ENCODE measurements at places on chromosomes 11 and 22. TPM values are rescaled to one million over a fixed set of nuclear protein-coding genes. Genes with fewer than 3 reads are reported as not detected.

TTC28 gene
- total RNA-seq = 34.1 TPM

OR52I1 gene
- not detected for total RNA-seq

WT1 gene
- 8.5 TPM for total RNA-seq

GRM5 gene
- total RNA-seq = 0.22 TPM

RAG2 gene
- not detected for total RNA-seq

ARHGAP8 gene
- 8.2 TPM for total RNA-seq

GPR83 gene
- not detected for total RNA-seq

TMPRSS6 gene
- not detected for total RNA-seq

MUC5B gene
- total RNA-seq = not detected

MYBPC3 gene
- total RNA-seq = 0.48 TPM

YPEL1 gene
- 2.2 TPM for total RNA-seq

JHY gene
- 12.0 TPM for total RNA-seq

ZP1 gene
- total RNA-seq = 1.4 TPM

BACE1 gene
- total RNA-seq = 25.5 TPM

STK33 gene
- 1.3 TPM for total RNA-seq

PARVG gene
- 23.0 TPM for total RNA-seq

C22orf42 gene
- not detected for total RNA-seq

DSCAML1 gene
- 0.45 TPM for total RNA-seq

LMO1 gene
- not detected for total RNA-seq

SYT7 gene
- total RNA-seq = 2.4 TPM

MS4A18 gene
- not detected for total RNA-seq

LRRC56 gene
- 0.71 TPM for total RNA-seq

OR6T1 gene
- total RNA-seq = not detected

PGA3 gene
- 47.2 TPM for total RNA-seq

ELMOD1 gene
- 0.16 TPM for total RNA-seq

CBX6 gene
- 57.4 TPM for total RNA-seq

SCN4B gene
- 2.3 TPM for total RNA-seq

CD3G gene
- total RNA-seq = 1.1 TPM

APOA1 gene
- total RNA-seq = 4.2 TPM

C22orf31 gene
- total RNA-seq = not detected

RAB39A gene
- total RNA-seq = 4.0 TPM

ATM gene
- 54.5 TPM for total RNA-seq

APOA4 gene
- total RNA-seq = 15.0 TPM

CEND1 gene
- not detected for total RNA-seq

SAA4 gene
- total RNA-seq = 4.1 TPM

SLC22A25 gene
- not detected for total RNA-seq

PIK3IP1 gene
- 19.8 TPM for total RNA-seq

Data from mesenteric fat pad (tissue), 1 donor.